ENCODE measurements at places on chromosomes 11 and 22.

- no peak for DNase-seq
Observed at GRCh38 chr11:113533425-113533698, 58.2 kb upstream of the DRD2 start.

DNA sequence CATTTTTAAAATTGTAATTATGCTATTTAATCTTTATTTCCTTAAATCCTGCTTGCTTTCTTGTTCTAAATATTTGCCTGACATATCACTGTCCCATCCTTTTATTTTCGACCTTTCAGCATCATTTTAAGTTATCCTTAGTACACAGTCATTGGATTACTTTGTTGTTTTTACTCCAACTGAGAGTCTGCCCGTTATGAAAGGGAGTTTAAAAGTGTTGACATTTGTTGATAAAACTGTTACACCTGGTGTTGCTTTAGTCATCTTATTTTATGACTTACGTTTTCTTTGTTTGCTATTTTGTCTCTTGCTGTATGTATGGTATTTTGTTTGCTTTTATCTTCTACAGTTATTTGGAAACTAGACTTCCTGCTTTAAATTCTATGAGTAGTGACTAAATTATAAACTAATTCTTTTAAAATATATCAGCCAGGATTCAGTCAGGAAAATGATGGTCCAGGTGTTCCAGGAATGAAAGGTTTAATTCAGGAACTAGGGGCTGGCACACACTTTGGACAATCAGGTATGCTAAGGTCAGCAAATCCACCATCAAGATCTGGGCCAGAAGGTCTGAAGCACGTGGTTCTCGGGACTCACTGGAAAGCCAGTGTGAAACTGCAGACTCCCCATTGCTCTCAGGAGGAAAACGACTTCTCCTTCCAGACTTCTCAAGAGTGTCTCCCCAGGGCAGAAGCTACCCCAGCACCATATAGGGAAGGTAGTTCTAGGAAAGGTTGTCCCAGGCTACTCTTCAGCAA is 86.0 kb downstream of the RASSF10 start:
- DNase-seq: no peak

DNA sequence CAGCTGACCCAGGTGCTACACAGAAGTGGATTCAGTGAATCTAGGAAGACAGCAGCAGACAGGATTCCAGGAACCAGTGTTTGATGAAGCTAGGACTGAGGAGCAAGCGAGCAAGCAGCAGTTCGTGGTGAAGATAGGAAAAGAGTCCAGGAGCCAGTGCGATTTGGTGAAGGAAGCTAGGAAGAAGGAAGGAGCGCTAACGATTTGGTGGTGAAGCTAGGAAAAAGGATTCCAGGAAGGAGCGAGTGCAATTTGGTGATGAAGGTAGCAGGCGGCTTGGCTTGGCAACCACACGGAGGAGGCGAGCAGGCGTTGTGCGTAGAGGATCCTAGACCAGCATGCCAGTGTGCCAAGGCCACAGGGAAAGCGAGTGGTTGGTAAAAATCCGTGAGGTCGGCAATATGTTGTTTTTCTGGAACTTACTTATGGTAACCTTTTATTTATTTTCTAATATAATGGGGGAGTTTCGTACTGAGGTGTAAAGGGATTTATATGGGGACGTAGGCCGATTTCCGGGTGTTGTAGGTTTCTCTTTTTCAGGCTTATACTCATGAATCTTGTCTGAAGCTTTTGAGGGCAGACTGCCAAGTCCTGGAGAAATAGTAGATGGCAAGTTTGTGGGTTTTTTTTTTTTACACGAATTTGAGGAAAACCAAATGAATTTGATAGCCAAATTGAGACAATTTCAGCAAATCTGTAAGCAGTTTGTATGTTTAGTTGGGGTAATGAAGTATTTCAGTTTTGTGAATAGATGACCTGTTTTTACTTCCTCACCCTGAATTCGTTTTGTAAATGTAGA is 1.7 kb downstream of the MALAT1 start:
- peak; percentile 67 for DNase-seq

DNA sequence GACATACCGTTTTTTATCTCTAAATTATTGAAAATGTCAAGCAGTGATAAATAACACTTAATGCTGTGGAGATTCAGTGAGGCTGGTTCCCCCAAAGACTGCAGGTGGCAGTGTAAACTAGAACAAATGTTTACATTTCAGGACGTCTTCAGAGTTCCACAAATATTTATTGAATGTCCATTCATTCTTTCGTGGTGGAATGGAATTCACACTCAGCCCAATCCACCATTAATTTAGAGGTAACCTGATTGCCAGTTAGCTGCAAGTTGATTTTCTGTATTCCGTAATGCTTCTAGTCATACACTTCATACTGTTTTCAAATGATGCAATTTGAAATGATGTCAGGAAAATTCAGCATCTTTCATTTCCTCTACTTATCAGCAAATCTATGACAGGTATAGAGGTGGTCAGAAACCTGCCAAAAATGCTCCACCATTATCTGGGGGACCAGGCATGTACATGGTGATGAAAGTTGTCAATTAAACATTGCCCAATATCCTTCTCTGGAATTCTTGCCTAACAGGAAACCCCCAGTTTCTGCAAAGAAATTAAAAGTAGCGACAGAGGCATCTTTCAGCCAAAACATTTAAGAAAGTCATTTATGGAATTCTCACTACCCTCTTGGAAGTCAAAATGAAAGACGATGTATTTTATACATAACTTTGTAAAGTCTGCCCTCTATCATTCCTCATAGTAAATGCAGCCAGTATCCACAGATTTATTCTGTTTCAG is 94.3 kb upstream of the BMAL1 start:
- DNase-seq: peak; percentile 67

- DNase-seq: no peak
Observed at GRCh38 chr11:59418156-59418555, 8.1 kb downstream of the OR5A2 start.

- DNase-seq: peak; percentile 61
Observed at GRCh38 chr11:76371170-76371569, 9.8 kb downstream of the THAP12 start.

DNA sequence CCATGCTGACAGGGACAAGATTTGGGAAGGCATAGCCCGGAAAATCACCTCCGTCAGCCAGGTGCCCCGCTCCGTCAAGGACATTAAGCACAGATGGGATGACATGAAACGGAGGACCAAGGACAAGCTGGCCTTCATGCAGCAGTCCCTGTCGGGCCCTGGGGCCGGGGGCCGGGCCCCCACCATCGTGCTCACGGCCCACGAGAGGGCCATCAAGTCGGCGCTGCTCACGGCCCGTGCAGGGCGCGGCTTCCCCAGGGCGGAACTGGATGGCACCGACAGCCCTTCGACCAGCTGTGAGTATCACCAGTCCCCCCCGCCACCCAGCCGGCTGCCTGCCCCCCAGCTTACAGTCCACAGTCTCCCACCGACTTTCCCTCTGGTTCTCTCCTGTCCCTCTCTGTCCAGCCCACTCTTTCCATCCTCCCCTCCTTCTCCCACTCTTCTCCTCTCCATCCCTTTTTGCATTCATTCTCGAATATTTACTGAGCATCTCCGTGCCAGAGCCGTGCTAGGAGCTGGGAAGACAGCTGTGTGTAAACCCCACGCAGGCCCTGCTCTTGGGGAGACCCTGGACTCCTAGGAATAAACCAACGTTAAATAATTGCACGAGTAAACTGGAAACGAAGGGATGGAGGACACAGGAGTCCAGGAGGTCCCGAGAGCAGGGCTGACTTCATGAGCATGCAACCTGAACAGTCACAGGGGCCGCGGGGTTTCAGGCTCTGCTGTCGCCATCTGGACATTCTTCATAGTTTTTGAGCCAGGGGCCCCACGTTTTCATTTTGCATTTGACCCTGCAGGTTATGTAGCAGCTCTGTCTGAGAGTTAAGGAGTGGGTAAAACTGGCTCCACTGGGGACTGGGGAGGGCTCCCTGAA is 62.8 kb downstream of the PRDM11 start:
- peak; percentile 3 for DNase-seq

GRCh38 chr11:126915430-126915829 is 85.1 kb downstream of the KIRREL3 start:
- peak; percentile 42 for DNase-seq

DNA sequence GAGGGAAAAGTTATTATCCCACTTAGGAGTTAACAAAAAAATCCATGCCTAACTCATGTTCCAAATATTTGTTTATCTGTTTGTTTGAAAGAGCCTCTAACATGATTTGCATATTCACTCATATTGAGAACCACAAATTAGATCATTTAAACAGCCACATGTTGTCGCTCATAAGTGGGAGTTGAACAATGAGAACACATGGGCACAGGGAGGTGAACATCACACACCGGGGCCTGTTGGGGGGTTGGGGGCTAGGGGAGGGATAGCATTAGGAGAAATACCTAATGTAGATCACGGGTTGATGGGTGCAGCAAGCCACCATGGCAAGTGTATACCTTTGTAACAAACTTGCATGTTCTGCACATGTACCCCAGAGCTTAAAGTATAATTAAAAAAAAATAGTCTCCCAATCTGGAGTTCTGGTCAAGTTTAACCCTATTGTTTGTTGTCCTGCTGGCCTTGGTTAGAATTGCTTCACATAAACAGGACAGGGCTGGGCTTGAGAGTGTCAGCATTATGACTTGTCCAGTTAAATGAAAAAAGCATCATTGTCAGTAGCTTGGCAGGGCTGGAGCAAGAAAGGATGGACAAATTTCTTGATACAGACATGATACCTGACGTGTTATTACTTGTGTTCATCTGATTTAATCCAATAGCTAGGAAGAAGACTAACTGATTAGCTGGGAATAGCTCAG is 57.8 kb upstream of the PSMA1 start:
- DNase-seq: no peak

DNA sequence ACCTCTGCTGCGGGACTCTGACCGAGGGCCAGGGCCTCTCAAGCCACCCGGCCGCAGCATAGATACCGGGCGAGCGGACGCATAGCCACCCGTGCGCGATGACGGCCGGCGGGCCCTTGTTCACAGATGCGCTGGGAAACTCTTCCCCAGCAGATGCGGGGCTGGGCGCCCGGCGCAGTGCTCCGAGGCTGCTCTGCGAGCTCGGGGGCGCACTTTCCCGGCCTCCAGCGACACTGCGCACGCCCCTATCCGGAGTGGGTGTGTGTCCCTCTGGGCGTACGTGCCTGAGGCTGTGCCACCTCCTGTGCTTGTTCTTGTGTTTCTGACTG is 104.7 kb upstream of the E2F8 start:
- DNase-seq: peak; percentile 47

- no peak for DNase-seq
Observed at GRCh38 chr11:113615098-113615497, 91.0 kb downstream of the TMPRSS5 start.

GRCh38 chr11:84969103-84969502 is 658.0 kb downstream of the DLG2 start:
- peak; percentile 84 for DNase-seq

- DNase-seq: peak; percentile 46
Observed at GRCh38 chr11:83641511-83641910, 355.3 kb upstream of the CCDC90B start.

DNA sequence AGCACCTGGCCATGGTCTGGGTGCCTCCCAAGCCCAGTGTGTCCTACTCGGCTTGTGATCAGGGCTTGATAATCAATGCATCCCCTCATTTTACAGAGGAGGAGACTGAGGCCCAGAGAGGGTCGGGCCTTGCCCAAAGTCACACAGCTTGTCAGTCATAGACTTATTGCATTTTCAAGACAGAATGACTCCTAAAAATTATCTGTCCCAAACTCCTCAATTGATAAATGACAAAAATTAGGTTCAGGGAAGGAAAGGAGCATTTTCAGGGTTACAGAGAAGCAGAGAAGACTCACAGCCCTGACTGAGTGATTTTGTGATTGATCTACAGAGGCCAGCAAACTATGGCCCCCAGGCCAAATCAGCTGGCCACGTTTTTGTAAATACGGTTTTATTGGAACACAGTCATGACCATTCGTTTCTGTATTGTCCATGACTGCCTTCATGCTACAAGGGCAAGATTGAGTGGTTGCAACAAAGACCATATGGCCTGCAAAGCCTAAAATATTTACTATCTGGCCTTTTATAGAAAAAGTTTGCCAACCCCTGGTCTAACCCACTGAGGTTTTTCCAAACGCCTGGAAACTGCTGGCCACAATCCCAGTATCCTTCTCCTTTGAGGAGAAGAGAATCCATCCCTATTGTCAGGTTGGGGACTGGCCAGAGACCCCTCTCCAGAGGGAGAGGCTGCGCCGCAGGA is 35.1 kb upstream of the NAV2 start:
- no peak for DNase-seq

DNA sequence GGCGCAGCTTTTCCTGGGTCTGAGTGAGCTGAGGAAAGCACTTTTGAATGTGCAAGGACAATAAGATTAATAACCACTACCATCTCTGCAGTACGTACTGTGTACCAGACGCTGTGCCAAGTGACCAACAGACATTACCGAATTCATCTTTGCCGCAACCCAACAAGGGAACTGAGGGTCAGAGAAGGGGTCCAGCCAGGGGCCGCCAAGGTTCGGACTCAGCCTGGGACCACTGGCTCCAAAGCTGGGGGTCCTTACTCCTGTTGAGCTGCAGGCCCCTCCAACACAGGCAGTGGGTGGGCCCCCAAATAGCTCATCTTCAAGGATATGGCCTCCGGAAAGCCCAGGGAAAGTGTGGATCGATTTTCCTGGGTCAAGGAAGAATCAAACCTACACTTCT is 55.0 kb upstream of the EMID1 start:
- DNase-seq: no peak

GRCh38 chr11:58058276-58059006 is 27.7 kb downstream of the OR6Q1 start:
- DNase-seq: no peak

GRCh38 chr22:29043906-29044575 is 17.6 kb downstream of the C22orf31 start:
- DNase-seq: peak; percentile 57

DNA sequence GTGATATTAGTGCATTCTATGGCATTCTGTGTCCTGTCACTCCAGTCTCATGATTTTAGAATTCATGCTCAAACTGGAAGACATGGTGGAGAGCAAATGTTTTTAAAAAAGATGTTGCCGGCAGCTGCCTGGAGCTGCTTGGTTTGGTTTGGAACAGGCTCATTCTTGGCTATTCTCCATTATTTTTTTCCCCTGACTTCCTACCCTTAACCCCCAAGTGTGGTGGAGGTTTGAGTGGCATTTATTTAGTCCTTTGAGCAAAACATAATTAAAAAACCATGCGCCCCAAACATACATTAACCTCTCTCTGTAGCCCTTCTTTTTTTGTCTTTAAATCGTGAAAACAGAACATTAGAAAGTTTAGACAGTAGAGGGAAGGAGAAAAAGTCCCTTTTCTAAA is 94.7 kb downstream of the LDLRAD3 start:
- DNase-seq: no peak

DNA sequence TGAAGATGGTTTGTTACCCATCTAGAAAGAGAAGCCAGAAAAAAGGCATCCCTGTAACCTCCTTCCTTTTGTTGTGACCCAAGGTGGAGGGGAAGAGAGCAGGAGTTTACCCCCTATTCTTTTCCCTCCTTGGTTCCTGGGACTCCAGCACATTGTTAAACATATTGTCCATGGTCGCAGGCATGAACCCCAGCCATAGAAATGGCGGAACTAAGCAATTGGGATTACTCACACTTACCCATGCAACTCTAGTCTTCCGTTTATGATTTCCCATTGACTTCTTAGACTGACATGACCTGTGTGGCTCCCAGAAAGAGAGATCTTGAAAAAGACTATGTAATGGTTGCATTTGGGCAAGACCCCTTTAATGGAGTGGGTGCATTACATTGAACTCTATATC is 45.4 kb downstream of the OR4C46 start:
- no peak for DNase-seq

Data from fibroblast of skin of scalp (primary cell).